ENCODE measurements at places on chromosomes 2 and 18.

- DNase-seq: no peak
Observed at GRCh38 chr18:30376515-30376914, 666.0 kb downstream of the DSC3 start.

DNA sequence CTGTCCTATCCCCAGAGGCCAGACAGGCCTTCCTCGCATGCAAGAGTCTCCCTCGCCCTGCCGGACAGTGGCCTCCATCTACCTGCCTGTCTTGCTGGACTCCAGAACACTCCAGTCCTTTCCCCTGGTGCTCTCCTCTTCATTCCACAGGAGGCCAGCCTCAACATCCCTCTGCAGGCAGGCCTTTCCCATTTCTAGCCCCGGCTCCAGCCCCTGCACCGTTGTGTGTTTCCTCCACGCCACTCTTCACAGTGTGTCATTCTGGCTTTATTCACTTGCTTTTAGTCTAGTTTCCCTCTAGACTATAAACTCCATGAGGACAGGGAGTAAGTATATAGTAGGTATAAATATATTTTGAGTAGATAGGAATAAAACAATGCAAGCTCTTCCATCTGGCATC lies 81.2 kb downstream of the LOXHD1 start:
- no peak for DNase-seq

DNA sequence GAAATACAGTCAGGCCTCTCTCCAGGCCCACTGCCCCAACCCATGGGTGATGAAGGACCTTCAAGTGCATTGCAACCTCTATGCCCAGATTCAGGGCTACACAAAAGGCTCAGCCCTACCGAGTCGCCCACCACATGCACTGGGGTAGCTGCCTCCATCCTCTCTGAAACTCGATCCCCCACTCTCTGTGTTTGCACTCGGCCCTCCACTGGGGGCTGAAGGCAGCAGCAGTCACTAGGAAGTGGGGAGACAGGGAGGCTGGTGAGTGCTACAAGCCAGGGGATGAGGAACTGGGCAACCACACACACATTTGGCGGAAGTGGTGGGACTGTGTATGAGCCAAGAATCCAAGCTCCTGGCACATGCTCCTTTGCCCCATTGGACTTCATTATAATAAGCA lies 94.6 kb downstream of the CERS6 start:
- no peak for DNase-seq

GRCh38 chr2:88871336-88871735 lies 179.9 kb downstream of the RPIA start:
- no peak for DNase-seq

DNA sequence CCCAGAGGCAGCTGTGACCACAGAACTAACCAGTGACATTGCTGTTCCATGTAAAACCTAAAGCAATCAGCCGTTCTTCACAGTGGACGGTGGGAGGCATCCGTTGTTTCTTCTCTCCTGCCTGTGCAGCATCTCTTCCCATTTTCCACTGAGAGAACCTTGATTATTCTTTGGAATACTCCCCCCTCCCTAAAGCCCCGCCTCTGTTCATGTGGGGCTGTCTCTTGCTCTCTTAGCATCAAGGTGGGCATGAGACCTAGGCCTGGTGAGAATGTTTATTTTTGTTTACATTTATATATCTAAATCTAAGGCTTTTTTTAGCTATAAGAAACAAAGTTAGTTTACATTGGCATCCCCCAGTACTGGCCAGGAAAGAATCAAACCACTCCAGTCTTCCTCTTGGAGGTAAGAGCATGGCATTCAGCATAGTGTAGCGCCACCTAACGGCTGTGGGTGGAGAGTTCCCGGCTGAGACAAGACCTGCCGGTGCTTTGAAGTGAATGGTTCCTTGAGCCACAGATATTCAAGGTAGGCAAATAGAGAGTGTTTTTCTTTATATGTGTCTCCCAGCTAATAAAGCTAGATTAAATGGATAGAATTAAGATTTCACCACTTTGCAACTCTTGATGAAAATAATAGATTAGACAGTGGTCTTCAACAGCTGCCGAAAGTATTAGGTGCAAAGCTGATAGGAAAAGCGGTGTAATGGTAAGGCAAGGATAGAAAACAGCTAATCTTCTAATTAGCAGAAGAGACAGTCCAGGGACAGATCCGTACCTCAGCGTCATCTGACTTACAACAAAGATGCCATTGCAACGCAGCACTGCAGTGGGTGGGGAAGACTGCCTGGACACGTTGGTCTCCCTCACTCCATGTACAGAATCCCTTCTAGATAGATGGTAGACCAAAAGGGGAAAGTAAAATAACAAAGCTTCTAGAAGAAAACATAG lies 219.6 kb upstream of the RAB12 start:
- DNase-seq: no peak

DNA sequence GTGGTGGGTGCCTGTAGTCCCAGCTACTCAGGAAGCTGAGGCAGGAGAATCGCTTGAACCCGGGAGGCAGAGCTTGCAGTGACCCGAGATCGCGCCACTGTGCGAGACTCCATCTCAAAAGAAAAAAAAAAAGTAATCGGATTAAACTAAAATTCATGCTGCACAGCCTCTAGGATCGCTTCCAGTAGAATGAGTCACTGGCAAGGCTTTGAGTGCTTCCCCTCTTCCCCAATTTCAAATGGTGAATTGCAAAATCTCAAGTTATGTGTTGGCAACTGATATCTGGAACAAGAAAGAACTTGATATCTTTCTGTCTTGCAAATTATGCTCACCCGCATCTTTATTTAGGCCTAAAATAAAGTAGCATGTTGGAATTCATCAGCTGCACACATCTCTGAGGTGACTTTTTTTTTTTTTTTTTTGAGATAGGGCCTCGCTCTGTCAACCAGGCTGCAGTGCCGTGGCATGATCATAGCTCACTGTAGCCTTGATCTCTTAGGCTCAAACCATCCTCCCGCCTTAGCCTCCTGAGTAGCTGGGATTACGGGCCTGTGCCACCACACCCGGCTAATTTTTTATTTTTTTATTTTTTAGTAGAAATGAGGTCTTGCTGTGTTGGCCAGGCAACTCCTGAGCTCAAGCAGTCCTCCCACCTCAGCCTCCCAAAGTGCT lies 12.7 kb downstream of the TTC39C start:
- DNase-seq: no peak

GRCh38 chr2:175871331-175872004 lies 130.6 kb downstream of the LNPK start:
- DNase-seq: no peak

DNA sequence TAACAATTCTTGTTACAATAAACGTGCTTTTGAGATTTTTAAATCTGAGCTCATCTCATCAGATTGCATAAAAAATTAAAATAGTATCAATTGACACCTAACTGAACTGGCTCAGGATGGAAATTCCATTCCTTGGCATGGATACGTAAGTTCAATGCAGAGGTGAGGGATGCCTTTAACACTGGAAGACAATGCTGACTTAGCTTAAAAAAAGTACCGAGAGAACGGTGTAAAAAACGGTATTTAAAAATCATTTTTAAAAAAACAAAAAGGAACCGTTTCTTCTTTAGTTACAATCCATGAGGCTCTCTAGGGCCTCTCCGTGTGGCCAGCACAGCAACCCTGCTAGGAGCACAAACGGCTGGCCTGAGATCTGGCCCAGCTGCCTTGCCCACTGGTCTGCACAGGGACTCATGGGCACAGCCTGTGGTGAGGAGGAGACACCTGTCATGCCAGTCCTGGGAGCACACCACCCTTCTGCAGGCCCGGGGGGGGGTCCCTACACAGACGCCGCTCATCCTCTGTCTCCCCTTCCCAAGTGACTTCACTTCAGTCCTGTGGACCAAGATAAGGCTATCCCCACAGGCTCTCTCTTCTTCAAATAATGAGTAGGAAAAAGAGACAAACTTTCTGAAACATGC lies 45.2 kb downstream of the FAM168B start:
- no peak for DNase-seq

GRCh38 chr18:3360211-3360610 lies 89.8 kb upstream of the TGIF1 start:
- no peak for DNase-seq

GRCh38 chr18:11994336-11994702 lies 13.0 kb downstream of the IMPA2 start:
- no peak for DNase-seq

- DNase-seq: no peak
Observed at GRCh38 chr2:67313536-67313935, 83.6 kb upstream of the ETAA1 start.

GRCh38 chr2:224038830-224039079 lies 331 bp downstream of the SERPINE2 start:
- peak; percentile 3 for DNase-seq

GRCh38 chr2:138722316-138722715 lies 57.9 kb downstream of the NXPH2 start:
- DNase-seq: no peak

- no peak for DNase-seq
Observed at GRCh38 chr2:100704711-100705110, 115.2 kb upstream of the NPAS2 start.

DNA sequence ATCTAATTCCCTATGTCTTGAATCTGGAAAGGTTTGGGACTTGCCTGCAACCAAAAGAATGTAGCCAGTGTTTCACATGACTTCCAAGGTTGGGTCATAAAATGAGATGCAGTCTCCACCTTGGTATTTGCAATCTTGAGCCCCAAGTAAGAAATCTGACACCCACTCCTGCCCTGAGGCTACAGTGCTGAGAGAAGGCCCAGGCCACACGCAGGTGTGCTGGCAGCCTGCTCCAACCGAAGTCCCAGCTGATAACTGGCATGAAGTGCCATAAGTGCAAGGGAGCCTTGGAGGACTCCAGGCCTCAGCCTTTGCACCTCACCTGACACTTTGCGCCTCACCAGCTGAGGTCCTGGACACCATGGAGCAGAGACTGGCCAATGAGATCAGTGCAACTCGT lies 182.7 kb downstream of the ANAPC1 start:
- no peak for DNase-seq

DNA sequence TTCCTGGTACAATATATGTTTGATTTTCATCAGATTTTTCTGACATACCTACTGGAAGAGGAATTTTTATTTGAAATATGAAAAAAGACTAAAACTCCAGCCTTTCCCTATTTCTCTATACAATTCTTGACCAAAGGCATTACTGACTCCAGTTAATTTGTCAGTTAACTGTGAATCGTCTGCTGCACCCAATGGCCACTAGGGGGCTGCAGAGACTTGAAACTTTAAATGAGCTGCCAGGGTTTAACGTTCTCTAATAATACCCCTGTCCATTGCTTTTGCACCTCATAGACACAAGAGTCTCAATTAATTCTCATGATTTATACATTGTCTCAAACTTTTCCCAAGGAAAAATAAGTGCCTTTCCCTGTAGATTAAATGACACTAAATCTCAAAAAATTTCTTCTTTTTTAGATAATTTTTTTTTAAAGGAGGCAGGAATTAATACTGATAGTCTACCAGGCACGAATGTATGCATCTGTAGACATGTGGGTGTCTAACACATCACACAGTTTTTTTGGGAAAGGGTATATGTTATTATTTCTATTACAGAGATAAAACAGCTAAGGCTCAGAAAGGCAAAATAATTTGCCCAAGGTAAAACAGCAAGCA lies 1.8 kb upstream of the ALK start:
- DNase-seq: peak; percentile 37

DNA sequence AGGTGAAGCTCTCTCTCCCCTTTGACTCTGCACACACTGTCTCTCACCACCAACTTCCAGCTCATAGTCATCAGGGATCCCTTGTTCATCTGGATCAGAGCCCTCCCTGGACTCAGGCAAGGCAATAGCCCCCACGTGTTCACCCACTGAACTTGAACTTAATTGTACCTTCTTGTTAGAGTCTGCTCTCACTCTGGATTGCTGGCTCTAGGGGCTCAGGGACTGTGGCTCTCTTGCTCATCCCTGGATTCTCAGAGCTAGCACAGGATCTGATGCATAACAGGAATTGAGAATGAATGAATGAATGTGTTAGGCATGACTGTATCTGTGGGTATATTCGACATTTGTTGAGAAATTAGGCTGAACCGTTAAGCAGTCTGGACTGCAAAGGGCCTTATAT lies 16.7 kb upstream of the ASAP2 start:
- DNase-seq: no peak

DNA sequence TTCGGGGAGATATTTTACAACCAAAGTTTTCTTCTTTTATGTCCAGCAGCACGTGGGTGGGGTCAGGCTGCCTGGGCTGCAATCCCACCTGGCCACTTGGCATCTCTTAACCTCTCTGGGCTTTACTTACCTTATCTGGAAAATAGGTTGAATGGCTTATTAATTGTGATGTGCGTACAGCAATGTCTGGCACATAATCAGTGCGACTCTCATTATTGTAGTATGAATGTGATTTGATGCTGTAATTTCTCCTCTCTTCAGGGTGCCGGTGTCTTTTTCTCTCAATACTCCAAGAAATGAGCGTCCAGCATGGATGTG lies 2.0 kb upstream of the ZAP70 start:
- DNase-seq: no peak

- DNase-seq: no peak
Observed at GRCh38 chr2:160836755-160837154, 323.5 kb upstream of the TANK start.

- no peak for DNase-seq
Observed at GRCh38 chr2:223414646-223415045, 187.5 kb downstream of the SCG2 start.

GRCh38 chr2:38218591-38218991 lies 142.6 kb upstream of the CYP1B1 start:
- DNase-seq: no peak

DNA sequence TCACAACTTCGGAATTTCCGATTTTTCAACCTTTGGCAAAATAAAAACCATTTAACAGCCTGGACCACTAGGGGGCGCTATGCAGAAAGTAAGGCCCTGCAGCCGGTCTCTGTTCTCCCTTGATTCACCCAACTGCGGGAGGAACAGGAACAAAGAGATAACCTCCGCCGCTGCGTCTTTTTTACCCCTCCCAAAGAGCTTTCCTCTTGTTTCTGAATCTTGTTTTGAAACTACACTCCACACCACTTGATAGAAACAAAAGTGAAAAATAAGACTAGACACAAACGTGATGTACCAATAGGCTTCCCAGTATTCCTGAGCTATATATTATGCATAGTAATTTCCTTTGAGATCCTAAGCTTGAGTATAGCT lies 231.2 kb downstream of the MYO3B start:
- DNase-seq: peak; percentile 7

DNA sequence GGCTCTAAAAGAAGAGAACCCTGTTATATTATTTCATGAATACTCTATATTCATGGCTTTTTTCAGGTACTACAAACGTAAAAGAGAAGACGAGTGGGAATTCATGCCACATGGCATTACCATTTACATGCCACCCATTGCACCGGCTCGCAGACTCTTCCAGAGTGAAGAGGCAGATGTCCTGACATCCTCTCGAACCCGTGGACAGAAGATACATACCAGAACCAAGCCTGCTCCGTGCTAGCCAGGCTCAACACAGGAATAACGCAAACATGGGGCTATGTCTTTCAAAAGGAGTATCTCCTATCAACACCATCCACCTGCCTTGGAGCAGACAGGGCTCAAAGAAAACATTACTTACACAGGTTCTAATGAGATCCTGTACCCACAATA lies 168.8 kb downstream of the THADA start:
- no peak for DNase-seq

DNA sequence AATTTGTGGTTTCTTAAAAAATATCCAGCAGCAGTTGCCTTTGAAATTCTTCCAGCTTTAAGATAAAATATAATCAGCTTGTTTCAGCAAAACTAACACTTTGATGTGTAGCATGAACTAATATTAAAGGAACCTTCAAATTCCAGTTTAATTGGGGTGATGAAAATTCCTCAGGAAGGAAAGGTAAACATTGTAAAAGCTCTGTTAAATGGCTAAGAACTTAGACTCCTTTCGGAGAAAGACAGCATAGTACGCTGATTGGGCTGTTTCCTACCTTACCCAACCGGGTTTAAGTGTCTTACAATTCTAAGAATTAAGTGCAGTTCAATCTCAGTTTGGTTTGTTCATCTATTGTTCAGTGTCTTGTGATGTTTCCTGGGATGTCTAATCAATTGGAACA lies 108.3 kb downstream of the CDH7 start:
- DNase-seq: no peak

Data from GM18507 (cell line).